ENCODE measurements at places on chromosomes 4 and X.

DNA sequence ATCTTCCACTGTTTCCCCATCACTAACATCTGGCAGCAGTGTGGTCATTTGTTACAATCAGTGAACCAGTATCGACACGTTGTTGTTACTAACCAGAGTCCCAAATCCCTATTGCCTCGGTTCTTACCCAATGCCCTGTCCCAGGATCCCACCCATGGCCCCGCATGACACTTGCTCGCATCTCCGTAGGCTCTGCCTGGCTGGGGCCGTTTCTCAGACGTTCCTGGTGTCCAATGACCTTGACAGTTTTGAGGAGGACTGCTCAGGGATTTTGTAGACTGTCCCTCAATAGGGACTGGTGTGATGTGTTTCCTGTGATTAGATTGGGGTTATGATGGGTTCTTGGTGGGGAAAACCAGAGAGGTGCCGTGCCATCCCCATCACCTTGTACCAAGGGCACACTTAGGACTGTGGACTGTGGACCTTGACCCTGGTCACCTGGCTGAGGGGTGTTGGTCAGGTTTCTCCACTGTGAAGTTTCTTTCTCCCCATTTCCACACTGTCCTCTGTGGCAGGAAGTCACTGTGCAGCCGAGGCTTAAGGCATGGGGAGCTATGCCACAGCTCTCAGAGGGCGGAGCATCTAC is 108.4 kb downstream of the ADRA2C start:
- no peak for DNase-seq

DNA sequence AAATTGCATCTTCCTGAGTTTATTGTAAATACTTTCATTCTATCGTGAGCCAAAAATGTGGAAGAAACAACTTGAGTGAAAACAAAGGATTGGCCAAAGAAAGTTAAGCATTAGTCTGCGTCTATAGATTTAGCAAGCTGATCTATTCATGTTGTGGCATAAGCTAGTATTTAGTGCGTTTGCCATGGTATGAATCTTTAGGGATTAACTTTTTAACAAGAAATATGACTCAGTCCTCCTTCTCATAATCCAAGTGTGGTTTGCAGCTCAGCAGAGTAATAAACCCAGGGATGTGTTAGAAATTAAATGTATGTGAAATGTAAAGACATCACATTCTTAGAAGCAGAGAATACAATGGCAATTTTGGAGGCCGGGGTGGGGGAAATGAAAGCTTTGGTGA is 1110.9 kb downstream of the NLGN4X start:
- no peak for DNase-seq

GRCh38 chrX:37815366-37815765 is 32.0 kb downstream of the DYNLT3 start:
- no peak for DNase-seq

DNA sequence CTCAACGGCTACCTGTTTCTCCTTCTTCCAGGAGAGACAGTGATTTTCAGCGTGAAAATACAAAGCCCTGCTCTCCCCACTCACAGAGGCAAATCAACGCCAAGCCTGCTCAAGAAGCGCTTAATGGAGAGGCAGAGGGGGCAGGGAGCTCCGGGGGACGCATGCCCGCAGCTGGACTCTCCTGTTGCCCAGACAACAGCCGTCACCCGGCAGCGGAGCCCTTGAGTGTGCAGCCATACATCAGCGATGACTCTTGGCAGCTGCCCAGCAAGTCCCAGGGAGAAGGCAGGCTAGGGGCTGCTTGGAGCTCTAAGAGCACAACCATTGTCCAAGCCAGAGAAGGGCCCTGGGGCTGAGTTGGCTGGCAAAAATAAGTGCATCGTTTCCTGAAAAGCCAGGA is 71.0 kb upstream of the AFAP1 start:
- peak; percentile 86 for DNase-seq

DNA sequence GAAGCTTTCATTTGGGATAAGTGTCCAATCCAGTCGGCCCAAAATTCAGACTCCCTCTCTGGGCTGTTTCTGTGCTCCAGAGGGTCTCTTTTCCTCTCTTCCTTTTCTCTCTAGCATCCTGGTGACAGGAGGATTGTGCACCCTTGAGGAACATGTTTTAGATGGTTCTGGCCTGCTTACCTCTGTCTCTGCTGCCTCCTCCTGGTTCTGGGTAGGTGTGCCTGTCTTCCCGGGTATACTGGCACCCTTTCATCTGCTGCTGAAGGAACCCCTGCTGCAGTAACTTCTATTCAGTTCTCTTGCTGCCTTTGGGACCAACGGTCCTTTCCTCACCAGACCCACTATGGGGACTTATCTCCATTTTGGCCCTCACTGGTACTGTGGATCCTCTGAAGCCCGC is 53.2 kb downstream of the HMGB2 start:
- no peak for DNase-seq

DNA sequence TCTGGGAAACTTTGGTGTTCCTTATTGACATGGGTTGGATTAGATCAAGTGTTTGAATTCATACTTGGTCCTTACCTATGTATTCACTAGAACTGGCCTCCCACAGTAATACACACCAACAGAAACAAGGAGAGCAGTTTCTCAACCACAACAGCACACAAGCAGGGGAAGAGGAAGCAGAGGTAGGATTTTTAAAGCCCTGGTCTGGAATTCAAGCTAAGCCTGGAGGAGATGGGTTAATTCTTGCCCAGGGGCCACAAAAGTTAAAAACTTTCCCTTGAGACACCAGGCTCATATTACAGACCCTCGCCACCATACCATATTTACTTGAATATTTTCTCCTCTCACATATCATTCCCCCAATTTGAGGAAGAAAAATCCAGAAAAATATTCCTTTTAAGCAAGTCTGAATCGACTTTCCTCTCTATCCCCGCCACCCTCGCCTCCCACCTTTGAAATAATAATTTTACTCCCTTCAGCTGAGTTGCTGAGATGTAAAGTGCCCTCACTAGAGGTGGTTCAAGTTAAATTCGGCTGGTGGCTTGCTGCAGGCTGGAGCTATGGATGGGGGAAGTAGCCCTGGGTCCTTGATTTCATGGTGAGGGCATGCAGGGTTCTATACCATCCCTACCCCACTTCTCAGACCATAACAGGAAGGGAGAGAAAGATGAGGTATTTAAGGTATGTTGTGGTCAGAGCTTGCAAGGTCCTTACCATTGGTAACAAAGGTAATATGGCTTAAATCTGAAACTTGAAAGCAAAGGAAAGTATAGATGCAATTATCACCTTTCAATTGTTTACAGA is 440.2 kb downstream of the INPP4B start:
- DNase-seq, result no peak

DNA sequence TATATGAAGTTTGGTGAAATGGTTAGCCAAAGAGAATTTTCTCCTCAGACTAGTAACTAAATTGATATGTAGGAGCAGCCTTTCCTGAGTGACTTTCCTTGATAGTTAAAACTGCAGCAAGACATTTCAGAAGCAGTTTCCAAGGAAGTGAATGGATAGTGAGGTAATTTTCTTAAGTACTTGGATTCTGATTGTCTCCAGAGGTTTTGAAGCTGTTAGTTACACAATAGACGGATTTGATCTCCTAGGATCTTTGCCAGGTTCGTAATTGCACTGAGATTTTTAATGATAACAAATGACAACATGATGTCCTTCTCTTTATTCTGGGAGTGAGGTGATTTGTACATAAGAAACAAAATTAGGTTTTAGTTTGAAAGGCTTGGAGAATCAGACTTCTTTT is 29.2 kb downstream of the PRRG1 start:
- no peak for DNase-seq

DNA sequence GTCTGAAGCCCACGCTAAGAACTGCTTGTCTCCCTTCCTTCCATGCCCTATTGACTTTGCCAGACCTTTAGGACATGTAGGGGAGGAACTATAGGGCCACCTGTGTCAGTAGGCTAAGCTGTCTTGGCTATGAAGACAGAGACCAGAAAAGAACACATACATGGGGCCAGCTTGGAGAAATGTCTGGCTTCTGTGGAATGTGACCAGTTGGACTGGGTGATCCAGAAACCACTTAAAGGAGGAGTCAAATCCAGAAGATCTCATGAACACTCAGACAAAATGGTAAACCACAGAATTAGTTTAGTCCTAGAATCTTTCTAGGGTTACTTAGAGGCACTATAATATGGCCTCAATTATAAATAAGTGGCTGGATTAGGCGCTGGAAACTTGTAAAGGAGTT is 42.0 kb downstream of the PHKA2 start:
- DNase-seq, result no peak

- DNase-seq, result no peak
These were observed 582.0 kb downstream of the ADGRL3 start for GRCh38 chr4:61782133-61782532.

- peak; percentile 35 for DNase-seq
These were observed 82.3 kb downstream of the PRSS12 start for GRCh38 chr4:118270492-118270891.

- no peak for DNase-seq
These were observed 204.2 kb downstream of the PABPC4L start for GRCh38 chr4:133997436-133997835.

GRCh38 chr4:158397781-158398180 is 123.9 kb upstream of the RXFP1 start:
- no peak for DNase-seq

- DNase-seq, result no peak
These were observed 223.0 kb upstream of the GATB start for GRCh38 chr4:151983854-151984253.

DNA sequence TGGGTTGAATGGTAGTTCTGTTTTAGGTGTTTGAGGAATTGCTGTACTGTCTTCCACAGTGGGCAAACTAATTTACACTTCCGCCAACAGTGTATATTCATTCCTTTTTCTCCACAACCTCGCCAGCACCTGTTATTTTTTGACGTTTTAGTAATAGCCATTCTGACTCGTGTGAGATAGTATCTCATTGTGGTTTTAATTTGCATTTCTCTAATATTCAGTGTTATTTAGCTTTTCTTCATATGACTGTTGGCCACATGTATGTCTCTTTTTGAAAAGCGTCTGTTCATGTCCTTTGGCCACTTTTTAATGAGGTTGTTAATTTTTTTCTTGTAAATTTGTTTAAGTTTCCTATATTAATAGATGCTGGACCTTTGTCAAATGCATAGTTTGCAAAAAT is 26.9 kb upstream of the WDR17 start:
- DNase-seq, result no peak

GRCh38 chr4:76894537-76895255 is 3.2 kb downstream of the SOWAHB start:
- DNase-seq, result no peak

DNA sequence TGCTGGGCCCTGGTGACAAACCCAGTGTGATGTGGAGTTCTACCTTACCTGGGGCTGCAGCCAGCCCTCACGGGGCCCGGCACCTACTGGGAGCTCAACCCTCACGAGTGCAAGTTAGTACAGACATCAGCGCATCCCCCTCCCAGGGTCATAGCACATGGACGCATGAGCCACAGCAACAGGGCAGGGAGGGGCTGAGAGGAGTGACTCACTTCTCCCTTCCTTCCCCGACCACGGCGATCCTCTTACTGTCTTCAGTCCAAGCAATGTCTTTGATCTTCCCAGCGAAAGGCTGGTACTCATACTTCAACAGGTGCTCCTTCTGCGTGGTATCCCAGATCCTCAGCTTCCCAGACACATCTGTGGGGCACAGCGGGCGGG is 17.8 kb downstream of the WDR1 start:
- no peak for DNase-seq

DNA sequence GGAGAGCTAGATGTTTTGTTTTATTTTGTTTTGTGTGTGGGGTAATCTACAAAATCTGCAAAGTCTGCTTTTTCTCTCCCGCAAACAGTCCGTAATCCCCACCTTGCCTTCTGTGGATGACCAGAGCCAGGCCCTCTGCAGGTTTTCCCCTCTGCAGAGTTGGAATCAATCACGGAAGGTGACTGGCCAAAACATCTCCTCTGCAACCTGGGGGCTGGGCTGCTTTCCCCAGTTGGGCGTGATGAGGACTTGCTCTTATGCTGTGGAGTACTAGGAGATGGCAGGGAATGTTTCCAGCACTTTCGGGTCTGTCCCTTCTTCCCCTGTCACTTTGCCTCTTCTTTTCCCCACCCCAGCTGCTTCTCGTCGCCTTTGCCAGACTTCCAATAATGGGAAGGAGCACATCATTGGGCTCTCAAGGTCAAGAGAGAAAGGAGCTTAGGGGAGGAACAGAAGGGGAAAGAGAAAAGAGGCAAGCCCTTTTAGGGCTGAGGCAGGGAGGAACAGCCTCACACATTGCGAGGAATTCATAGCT is 1.1 kb downstream of the TMEM35A start:
- DNase-seq, result no peak

GRCh38 chr4:121796283-121796682 is 4.8 kb upstream of the EXOSC9 start:
- DNase-seq, result no peak
